ENCODE measurements at places on chromosomes 6 and 20.

GRCh38 chr20:63833776-63834490 lies 2.9 kb upstream of the ZBTB46 start:
- DNase-seq = peak; percentile 49

GRCh38 chr6:152697634-152698033 lies at the start of gene MYCT1:
Gene MYCT1 (plus strand): TSS chr6:152697897. CDS start chr6:152697903, 6 bp downstream.
- no peak for DNase-seq

GRCh38 chr6:135439549-135439948 lies 58.0 kb downstream of the AHI1 start:
- no peak for DNase-seq

GRCh38 chr6:1403851-1404712 lies 14.7 kb downstream of the FOXF2 start:
- no peak for DNase-seq

DNA sequence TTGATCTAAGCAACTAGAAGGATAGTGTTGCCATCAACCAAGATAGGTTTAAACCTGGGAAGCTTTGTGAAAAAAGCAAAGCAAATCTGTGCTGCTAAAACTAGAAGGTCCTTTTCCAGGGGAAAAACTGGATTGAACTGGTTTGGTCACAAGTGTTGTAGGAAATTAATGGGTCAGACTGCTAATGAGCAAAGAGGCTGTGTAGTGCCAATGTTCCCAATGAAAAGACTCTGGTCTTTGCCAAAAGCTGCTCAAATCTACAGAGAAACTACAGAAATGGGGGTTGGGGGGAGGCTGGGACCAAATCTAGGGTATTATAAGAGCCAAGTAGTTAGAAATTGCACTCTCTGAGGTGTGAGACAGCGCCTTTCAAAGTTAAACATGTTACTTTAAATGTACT lies 85.0 kb downstream of the PLCG1 start:
- no peak for DNase-seq

DNA sequence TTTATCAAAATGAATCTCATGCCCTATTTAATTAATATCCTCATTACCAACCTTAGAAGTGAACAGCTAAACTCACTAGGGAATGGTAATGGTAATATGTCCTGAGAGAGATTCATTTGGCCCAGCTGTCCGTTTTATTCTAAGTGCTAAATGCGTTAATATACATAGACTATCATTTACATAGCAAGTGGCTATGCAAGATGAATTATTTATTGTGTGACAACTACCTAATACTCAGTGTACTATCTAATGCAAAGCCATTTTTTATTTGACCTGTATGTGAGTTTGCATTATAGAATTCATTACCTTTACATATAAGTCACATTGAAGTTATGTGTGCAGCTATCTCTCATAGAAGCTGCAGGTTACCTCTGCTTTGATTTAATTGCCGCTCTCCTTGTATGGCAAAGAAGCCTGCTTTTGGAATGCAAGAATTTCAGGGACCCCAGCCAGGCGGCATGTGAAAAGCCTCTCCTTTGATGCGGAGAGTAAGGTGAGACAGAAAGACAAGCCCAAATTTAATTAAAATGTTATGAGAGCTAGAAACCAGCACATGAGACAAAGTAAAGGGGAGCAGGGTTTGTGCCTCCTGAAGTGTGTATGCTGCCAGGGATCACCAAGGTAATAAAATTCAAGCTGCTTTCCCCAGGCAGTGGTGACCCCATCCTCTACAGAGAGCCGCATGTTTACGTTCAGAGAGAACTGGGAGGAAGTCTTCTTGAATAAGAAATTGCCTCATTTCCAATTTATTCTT lies 693.0 kb upstream of the MAP3K7 start:
- no peak for DNase-seq

- no peak for DNase-seq
Observed at GRCh38 chr6:109073344-109074132, 21.1 kb downstream of the SESN1 start.

DNA sequence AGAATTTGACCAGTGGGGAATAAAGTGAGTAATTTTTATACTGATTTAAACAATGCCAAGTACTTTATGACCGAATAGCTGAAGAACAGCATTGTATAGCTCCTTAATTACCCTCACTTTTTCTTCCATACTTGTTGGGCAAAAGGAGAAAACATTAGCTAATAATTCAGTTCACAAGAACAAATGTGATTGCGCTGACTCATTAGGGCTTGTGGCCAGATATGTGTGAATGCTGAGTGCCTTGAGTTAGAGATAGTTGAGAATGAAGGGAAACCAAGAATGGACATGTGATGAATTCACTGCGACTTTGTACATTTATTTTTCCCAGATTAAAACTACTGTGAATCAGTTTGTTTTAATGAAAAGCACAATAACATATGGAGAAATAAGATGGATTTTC lies 669.4 kb downstream of the TFAP2A start:
- no peak for DNase-seq

- DNase-seq = no peak
Observed at GRCh38 chr6:16430391-16431089, 192.2 kb downstream of the GMPR start.

- no peak for DNase-seq
Observed at GRCh38 chr20:11851646-11852045, 66.0 kb upstream of the BTBD3 start.

DNA sequence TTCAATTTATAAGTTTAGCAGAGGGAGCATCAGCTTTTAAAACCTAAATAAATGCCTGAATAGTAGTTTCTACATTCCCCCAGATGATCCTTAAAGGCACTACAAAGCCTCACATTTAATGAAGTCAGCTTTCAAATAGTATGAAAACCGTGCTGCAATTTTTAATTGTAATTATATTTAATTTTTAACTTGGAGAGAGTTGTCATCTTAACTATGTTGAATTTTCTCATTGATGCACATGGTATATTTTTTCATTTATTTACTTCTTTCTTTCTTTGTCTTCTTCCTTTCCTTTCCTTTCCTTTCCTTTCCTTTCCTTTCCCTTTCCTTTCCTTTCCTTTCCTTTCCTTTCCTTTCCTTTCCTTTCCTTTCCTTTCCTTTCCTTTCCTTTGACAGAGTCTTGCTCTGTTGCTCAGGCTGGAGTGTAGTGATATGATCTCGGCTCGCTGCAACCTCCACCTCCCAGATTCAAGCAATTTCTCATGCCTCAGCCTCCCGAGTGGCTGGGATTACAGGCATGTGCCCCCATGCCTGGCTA lies 7.7 kb upstream of the SF3B5 start:
- no peak for DNase-seq

DNA sequence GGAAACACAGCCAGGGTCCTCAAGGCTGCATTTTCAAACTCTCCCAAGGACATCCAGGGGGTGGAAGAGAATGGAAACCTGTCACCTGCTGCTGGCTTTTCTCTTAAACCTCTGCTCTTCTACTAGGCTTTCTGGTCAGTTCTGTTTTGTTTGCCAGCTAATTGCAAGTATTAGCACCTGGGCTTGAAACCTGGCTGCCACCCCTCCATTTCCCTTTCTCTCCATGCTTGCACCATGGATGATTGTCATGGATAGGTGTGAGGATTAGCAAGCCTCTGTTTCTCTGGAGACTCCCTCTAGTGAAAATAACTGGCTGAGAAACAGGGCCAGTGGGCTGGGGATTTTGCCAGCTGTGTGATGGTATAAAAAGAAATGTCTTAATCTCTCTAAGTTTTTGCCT lies 33.0 kb upstream of the GPR6 start:
- no peak for DNase-seq

GRCh38 chr20:40630099-40630498 lies 58.9 kb downstream of the MAFB start:
- no peak for DNase-seq

DNA sequence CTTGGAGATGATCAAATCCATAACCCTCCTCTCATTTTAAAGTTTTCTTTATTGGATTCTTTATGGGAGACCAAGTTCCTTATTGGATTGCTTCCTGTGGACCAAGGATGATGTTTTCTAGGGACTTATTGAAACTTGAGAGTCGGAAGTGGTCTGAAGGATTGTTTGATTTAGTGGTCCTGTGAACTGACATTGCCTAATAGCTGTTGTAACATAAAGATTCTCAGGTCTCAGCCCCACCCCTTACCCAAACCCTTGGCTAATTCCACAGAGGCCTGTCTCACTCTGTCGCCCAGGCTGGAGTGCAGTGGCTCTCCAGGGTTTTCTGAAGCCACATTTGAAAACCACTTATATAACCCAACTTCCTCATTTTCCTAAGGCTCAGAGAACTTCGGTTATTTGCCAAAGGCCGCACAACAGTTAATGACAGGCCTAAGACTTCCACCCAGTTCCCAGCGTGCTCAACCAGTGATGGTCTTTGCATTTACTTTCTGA lies 77.0 kb downstream of the ATXN1 start:
- DNase-seq = no peak

GRCh38 chr6:1770968-1771723 lies 161.4 kb downstream of the FOXC1 start:
- no peak for DNase-seq

DNA sequence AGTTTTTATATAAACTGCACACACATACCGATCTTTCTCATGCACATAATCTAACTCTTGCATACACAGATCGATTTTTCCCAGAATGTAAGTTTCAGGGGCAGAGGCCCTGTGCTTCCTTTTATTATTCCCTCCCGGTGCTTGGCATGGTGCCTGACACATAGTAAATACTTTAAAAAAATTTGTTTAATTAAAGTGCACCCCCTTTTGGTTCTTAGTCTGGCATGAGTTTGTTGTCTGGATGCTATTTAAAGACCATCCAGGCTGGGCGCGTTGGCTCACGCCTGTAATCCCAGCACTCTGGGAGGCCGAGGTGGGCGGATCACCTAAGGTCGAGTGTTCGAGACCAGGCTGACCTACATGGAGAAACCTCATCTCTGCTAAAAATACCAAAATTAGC lies 5.4 kb upstream of the DEK start:
- no peak for DNase-seq

DNA sequence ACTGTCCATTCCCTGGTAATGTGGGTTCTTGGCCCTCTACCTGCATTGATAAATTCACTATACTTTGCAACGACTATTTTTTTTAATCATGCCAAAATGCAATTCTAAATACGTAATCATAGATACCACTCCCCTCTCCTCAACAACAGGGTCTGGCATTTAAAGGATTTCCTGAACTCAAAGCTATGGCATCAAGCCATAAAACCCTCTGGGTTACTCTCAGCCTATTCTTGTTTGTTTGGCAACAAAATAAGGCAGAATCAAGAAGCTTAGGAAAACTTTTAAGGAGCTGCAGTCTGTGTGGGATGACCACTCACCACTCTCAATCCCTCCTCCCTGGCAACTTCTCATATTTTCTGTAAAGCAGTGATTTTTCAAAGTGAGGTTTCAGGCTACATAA lies 669.9 kb upstream of the ID4 start:
- no peak for DNase-seq

- no peak for DNase-seq
Observed at GRCh38 chr20:1309439-1309847, 19.5 kb downstream of the SDCBP2 start.

- DNase-seq = no peak
Observed at GRCh38 chr20:48214601-48215000, 429.3 kb upstream of the SULF2 start.

DNA sequence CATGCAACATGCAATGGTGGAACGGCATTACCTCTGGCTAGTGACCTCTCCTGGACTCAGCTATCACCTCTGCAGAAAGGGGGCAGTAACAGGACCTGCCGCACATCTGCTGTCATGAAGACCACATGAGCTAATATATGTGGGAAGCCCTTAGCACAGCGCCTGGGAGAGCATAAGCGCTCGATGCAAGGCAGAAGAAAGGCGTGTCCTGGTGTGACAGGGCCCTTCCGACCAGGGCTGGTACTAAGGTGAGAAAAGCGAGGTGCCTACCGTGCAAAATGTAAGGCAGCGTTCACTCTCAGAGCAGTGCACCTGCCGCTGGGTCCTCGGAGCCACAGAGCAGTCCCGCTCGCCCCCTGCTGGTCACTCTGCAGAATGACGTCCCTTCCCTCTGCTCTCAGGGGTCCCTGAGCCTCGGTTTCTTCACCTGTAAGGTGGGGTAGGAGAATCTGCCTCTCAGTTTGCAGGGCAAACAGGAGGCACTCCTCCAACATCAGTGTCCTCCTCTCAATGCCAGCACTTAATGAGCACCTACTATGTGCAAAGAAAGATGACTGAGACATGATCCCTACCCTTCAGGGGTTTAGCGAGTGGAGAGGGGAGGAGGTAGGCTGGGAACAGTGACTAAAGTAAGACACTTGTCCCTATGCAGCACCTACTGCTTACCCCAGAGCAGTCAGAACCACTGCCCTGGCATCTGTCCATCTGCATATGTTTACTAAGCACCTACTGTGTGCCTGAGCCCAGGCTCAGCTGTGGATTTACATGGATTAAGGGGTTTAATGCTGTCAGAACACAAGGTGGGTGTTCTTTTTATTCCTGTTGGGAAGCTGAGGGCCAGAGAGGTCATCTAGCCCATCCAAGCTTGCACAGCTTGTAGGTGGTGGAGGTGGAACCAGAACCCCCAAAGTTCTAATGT lies 41.1 kb upstream of the PTGIS start:
- DNase-seq = no peak

- DNase-seq = no peak
Observed at GRCh38 chr20:46127396-46128010, 9.4 kb downstream of the CD40 start.

GRCh38 chr20:63689046-63690002 lies 7.1 kb upstream of the TNFRSF6B start:
- no peak for DNase-seq

- no peak for DNase-seq
Observed at GRCh38 chr6:30055513-30055912, 5.6 kb upstream of the POLR1H start.

DNA sequence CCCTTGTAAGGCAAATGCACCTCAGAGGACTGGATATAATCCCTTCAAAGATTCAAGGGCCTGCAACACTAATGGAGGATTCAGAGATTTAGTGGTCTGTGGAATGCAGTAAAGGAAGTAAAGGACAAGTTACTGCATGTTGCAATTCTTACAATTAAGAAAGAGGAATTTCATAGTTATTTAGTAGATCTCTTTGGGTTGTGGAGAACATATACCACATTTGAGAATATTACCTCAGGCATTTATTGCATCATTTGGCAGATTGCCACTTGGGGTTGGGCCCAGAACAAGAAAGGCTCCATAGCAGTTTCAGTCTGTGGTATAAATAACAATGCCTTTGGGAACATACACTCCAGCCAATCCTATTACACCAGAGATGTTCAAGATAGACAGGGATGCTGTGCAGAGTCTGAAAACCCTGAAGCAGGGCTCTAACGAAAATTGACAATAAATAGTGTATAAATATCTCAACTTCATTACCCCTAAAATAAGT lies 20.9 kb upstream of the EPM2A start:
- DNase-seq = peak; percentile 85

DNA sequence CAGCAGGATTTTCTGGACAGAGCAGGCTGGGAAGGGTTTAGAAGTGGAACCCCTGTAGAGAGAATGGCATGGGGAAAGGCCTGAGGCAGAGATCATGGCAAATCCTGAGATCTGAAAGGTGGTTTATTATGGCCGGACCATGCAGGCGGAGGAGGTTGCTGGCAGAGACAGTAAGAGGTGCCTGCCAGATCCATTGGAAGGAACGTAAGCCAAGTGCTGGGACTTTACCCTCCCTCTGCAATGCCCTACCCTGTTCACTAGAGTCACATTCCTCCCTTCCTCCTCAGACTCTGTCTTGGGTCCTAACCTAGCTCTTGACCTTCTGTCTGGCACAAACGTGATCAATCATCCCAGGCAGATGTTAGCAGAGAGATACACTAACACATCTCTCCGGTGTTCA lies 66.4 kb upstream of the SLC22A23 start:
- no peak for DNase-seq

Data from non-pigmented ciliary epithelial cell (primary cell).